ENCODE measurements at places on chromosomes 4 and X.
A peak's percentile ranks its signal among the peaks of the same experiment; 100 is the strongest.

- DNase-seq: no peak
Measured at GRCh38 chrX:155682834-155683233, 70.1 kb upstream of the TMLHE start.

- DNase-seq: no peak
Measured at GRCh38 chr4:22869235-22869634, 176.5 kb downstream of the GBA3 start.

DNA sequence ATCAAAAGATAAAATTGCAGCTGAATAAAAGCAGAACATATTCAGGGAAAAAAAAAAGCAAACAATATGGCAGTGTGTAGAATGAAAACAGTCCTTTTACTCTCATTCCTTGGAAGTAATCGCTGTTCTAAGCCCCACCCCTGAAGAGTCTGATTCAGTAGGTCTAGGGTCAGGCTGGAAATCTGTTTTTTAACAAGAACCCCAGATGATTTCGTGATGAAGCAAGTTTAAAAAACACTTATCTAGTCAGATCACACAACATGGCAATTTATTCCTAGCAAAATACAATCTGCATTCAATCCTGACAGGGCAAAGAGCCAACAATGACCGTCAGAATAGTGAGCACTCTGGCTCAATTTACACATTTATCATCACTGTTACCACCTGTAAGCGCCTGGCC is 16.1 kb downstream of the FAM120C start:
- DNase-seq: no peak

GRCh38 chrX:121254336-121254735 is 206.9 kb downstream of the GLUD2 start:
- no peak for DNase-seq

DNA sequence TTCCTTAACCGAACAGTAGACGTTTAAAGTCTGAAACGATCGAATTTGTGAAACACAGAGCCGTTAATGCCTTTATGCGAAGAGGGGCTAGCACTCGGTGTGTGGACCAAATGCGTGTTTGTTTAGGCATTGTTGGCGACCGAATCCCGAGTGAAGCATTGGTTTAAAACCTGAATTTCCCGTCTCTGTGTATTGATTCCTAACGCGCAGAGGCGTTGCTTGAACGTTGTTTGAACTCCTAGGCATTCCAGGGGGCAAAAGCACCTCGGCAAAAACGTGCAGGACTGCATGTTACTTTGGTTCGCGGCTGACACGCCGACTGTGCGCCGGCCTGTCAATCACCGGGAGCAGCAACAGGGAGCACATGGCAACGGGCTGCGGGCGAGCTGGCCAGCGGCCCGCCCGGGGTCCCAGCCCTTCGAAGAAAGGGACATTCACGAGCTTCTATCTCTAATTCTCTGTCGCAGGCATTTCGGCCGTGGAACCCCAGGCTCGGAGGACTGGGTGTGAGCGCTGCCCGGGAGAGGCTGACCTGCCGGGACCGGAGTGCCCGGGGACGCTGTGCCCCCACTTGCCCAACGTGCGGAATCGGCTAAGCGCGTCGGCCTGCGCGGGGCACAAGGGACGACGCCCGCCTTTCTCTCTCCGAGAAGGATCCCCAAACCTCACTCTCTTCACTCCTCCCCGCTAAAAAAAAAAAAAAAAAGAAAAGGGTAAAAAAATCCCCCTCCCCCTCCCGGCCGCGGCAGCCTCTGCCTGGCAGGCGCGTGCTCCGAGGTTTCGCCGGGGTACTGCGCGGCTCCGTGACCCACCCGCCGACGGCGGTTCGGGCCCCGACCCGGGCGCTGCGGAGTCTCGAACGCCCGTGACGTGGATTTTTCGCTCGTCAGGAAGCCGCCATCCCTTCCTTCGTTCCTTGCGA is 810 bp downstream of the SPRY1 start:
- DNase-seq: no peak

DNA sequence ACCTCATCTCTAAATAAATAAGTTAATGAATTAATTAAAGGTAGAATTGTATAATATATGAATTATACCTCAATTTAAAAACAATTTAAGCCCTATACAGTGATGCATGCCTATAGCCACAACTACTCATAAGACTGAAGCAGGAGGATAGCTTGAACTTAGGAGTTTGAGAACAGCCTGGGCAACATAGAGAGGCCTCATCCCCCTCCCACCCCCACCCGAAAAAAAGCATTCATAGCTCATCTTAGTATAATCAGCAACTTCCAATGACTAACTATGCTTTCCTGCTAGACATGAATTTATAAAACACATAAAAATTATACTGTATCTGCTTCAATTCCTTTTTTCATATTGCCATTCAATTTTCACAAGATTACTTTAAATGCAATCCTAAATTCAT is 1.6 kb downstream of the LRBA start:
- peak; percentile 10 for DNase-seq

GRCh38 chr4:27861802-27862201 is 1001.2 kb downstream of the STIM2 start:
- DNase-seq: no peak

DNA sequence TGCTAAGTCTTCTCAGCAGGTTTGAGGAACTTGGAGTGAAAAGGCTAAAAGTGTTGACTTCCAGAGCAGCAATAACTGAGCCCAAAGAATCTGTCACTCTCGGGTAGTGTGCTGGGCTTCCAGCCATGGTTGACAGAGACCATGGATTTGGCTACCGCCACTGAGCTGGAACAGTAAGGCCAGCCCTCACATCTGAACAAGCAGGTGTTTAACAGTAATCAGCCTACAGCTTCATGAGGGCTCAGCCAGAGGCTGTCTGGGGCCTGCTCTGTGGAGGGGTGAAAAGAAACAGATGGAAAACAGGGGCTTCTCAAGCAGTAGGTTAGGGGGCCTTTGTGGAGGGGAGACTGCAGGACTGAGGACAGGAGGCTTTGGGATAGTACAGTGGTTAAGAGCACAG is 14.9 kb downstream of the RASL11B start:
- no peak for DNase-seq

GRCh38 chr4:63757929-63758328 is 651.3 kb downstream of the TECRL start:
- no peak for DNase-seq

GRCh38 chr4:86788826-86789225 is 60.4 kb downstream of the SLC10A6 start:
- DNase-seq: no peak

DNA sequence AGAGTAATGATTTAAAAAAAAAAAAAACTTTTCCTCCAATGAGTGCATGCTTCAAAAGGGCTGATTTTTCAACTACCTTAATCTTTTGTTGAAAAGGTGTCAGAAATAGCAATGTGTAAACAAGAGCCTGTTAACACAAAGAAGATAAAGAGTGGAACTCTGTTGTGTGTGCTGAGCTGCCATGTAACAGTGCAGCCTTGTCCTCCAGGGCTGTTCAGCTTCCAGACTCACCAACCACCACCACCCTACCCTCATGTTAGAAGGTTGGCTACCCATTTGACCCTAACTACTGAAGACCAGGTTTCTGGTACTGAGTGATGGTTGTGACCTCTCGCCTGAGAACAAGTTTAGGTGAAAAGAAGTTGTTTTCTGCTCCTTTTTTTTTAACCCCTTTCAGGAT is 222.8 kb upstream of the TEX13C start:
- DNase-seq: no peak

DNA sequence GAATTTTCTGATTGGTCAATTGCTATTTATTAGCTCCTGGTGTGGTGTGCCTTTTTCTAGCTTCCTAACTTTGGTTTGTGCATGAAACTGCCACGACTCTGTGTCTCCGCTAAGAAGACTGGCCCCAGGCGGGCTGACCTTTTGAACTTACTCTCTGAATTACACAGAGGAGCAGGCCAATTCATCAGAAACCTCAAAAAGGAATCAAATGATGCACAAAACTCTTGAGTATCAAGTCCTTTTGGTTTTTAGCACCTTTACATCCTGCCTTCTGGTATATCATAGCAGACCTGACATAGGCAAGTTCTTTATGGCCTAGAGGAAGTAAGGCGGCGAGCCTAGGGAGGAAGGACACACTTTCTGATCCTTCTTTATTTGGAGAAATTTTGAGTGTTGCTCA is 17.6 kb downstream of the TKTL1 start:
- no peak for DNase-seq

GRCh38 chr4:163070023-163070422 is 96.7 kb downstream of the NAF1 start:
- DNase-seq: no peak

- no peak for DNase-seq
Measured at GRCh38 chrX:107700317-107700774, 72.0 kb downstream of the PRPS1 start.

All from RWPE1 (cell line).